ENCODE measurements at places on chromosomes 6 and 20. TPM values are rescaled to one million over a fixed set of nuclear protein-coding genes. Genes with fewer than 3 reads are reported as not detected.

GTF3C6 gene
- 108 TPM for total RNA-seq

PTK7 gene
- total RNA-seq = 57.7 TPM

MAFB gene
- 0.25 TPM for total RNA-seq

CALHM5 gene
- 8.7 TPM for total RNA-seq

CLPSL1 gene
- not detected for total RNA-seq

MYT1 gene
- 0.27 TPM for total RNA-seq

DACT2 gene
- not detected for total RNA-seq

SAMD5 gene
- 2.1 TPM for total RNA-seq

SASH1 gene
- total RNA-seq = 4.5 TPM

SFTA2 gene
- total RNA-seq = not detected

SERPINB1 gene
- total RNA-seq = 38.9 TPM

AK9 gene
- total RNA-seq = 1.3 TPM

GJE1 gene
- not detected for total RNA-seq

CLPSL2 gene
- not detected for total RNA-seq

TBXT gene
- not detected for total RNA-seq

NR2E1 gene
- 0.39 TPM for total RNA-seq

TNF gene
- total RNA-seq = not detected

OGFR gene
- 30.9 TPM for total RNA-seq

SCGN gene
- not detected for total RNA-seq

ALDH8A1 gene
- not detected for total RNA-seq

ATP9A gene
- total RNA-seq = 4.1 TPM

EFCAB8 gene
- not detected for total RNA-seq

CALHM4 gene
- 0.39 TPM for total RNA-seq

THBD gene
- 0.04 TPM for total RNA-seq

Measured in H4 (cell line).